Testis (tissue), 5 donors: ENCODE measurements at places on chromosomes 16 and 17. TPM values are rescaled to one million over a fixed set of nuclear protein-coding genes. Genes with fewer than 3 reads are reported as not detected.

NPIPB13 gene
- polyA plus RNA-seq: 4.7 TPM

CSH1 gene
- polyA plus RNA-seq: not detected

SLC5A2 gene
- polyA plus RNA-seq: 18.1 TPM

DNA sequence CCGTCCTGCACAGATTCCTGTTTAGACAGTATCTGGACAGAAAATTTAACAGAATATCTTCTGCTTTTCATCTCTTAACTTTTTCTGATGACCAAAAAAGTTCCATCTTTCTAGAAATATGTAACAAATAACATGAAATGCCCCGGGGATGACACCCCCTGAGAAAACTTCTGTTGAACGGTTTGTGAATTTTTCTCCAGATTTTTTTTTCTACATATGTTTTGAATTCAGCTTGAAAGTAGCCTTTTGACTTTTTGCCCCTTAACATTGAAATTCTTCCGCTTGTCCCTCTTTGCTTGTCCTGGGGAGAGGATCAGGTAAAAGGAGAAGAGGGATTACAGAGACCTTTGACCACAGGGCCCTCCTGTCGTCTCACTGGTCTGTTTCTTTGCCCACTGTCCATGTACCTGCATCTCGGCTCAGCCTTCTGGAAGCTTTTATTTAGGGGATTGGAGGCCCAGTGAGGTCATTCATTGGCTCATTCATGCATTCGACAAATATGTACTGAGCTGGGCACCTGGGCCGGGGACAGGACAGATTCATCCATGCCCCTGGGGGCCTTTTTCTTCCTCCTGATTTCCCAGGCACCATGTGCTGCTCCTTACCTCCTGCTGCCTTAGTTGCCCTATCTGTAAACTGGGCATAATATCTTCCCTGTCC lies 19.6 kb upstream of the CPNE2 start:
- DNase-seq: no peak

DNA sequence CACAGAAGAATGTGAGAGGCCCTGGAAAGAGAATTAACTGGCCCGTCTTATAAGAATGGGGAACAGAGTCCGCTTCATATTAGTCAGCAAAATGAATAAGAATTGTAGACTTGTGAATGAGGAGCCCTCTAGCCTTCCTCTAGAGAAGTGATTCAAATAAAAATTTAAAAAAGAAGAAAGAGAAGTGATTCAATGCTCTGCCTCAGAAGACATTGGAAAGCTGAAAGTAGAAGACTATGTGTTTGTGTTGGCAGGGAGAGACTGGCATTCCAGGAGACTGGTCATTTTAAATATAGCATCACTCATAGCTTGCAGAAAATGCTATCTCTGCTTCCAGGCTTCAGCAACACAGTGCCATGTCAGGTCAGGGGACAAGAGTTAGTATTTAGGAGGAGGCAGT lies 190.6 kb upstream of the HS3ST3A1 start:
- DNase-seq: no peak

DNA sequence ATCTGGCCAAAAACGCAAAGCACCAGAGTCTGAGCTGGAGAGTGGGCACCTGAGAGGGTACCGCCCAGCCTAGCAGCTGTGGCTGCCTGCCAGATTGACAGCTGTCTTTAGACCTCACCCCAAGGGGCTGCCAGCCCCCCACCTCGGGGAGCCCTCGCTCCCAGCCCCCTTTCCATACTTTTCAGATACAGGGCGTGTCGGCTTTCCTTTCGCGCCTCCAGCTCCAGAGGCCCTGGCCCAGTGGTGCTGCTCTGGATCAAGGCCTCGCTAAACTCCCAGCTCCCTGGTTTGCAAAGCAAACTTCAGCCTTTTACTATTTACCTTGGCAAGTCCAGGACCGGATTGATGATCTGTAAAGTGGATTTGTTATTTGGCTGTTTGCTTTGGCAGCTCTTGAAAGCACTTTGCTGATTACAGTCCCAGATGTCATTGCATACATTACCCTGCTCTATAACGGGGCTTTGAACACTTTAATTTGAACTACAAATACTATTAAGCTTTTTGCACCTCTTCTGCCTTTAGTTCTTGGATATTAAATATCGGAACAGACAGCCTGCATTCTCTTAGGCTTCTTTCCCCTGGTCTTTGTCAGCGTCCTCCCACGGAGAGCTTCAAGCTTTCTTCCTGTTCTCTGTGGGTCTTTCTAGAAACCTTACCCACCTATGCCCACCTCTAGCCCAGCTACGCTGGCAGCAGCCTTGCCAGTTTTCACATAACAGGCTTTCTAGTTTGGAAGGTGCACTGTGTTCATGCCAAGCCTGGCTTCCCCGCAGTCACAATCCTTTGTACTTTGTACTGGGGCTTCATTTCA lies 63.6 kb upstream of the TBX2 start:
- DNase-seq: no peak

DNA sequence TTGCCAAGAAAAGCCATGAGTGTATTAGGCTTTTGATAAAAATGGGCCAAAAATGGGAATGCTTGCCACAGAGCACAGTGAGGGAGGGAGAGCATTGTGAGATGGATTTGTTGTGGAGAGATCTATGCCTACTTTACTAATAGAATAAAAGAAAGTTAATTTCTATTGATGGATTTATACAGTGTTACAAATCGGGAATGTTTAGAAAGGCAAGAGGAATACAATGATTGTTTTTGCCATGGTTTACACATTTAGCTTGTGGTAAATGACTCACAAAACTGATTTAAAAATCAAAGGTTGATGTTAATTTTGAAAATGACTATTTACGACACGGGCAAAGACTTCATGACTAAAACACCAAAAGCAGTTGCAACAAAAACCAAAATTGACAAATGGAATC lies 16.6 kb downstream of the CCL4 start:
- DNase-seq: no peak
